Frontal cortex (tissue), 4 donors: ENCODE measurements at places on chromosomes 5 and 9.

- no peak for DNase-seq
Observed at GRCh38 chr9:68507130-68507805, 33.4 kb downstream of the TMEM252 start.

- DNase-seq: no peak
Observed at GRCh38 chr5:1542781-1543180, 19.0 kb upstream of the LPCAT1 start.

- DNase-seq: no peak
Observed at GRCh38 chr5:96634881-96635280, 27.3 kb upstream of the CAST start.

DNA sequence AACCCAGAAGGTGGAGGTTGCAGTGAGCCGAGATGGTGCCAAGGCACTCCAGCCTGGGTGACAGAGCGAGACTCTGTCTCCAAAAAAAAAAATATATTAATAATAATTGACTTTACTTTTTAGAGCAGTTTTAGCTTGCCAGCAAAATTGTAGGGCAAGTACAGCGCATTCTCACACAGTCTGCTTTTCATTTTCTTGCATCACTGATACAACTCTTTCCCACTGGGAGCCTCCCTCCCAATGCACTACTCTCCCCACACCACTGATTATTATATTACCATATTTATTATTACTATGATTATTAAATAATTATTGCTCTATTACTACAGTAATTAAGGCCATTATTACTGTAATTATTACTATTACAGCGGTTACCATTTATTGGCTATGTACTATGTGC is 212.8 kb downstream of the GNA14 start:
- DNase-seq: no peak

DNA sequence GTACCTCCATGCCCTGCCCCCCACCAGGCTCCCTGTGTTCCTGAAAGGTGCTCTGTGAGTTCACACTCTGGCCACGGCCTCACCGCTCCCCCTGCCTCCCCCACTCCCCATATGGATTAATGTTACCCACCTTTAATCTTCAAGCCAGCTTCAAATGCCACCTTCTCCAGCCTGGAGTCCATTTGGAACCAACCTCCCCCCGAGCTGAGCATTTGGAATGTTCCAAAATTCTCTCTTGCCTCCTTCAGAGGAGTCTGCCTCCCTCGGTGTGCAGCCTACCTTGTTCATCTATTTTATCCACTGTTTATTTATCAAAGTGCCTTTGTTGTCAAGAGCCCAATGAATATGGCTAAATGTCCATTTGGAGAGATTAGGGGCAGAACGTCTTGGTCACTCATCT is 4.3 kb downstream of the GOLGA2 start:
- no peak for DNase-seq

GRCh38 chr9:129462360-129462759 is 158.5 kb downstream of the C9orf50 start:
- DNase-seq: no peak

GRCh38 chr5:85538362-85538761 is 1079.4 kb upstream of the COX7C start:
- no peak for DNase-seq

- DNase-seq: no peak
Observed at GRCh38 chr5:128522336-128522735, 15.7 kb downstream of the FBN2 start.

DNA sequence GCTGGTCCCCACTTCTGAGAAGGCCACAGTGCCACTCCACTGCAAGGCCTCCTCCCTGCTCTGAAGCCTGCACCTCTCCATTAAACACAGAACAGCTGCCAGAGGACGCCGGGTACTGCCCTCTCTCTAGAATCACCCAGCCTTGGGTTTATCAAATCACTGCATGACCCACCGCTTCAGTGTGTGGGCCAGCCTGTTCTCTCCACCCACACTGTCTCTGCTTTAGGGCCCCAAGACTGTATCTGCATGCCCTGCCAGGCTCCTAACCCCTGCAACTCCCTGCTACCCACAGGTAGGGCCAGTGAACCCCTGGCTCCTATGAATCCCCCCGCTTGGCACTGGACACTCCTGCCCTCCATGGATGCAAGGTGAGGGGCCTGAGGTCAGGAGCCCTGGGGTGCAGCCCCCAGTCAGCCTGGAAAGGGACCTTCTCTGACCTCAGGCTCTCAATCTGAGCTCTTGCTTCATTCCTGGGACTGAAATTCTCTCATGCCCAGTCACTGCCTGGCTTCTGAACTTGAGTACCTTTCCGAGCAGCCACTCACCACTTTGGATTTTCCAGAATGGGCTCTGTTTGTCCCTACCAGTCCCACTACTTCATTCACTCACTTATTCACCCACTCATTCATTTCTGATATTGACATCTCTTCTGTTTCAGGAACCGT is 206.3 kb downstream of the GABBR2 start:
- DNase-seq: no peak

DNA sequence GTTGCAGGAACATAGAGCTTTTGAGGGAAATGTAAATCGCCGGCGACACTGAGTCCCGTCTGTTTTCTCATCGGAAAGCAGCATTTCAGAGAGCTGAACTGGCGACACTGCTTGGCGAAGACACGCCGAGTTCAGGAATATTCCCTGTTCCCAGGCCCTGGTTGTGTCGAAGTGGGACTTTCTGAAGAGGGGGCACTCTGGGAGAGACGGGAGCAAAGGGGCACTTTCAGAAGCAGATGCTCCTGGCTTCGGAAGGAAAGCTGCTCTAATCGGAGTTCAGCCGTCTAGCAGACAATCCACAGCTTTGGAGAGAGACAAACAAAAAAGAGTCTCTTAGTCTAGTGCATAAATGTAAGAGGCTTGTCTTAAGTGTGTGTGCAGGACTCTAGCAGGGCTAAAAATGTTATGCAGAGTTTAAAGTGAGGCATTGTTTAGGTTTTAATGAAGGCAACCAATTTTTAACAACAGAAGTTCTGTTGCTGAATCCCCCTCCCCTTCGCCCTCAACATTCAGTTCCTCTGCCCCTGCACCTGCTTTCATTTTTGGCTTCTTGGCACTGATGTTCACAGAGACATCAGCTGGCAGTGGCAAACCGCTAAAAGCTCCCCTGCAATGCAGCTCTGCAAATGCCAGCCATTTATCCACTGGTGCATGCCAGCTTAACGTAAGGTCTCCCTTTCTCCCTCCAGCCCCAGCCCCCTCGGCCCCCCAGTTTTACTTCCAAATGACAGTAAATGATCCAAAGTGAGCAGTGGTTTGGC is 289.5 kb upstream of the MPDZ start:
- no peak for DNase-seq

GRCh38 chr5:1039210-1039548 is 30.6 kb downstream of the NKD2 start:
- no peak for DNase-seq

GRCh38 chr9:120668399-120668798 is 45.9 kb downstream of the MEGF9 start:
- no peak for DNase-seq

DNA sequence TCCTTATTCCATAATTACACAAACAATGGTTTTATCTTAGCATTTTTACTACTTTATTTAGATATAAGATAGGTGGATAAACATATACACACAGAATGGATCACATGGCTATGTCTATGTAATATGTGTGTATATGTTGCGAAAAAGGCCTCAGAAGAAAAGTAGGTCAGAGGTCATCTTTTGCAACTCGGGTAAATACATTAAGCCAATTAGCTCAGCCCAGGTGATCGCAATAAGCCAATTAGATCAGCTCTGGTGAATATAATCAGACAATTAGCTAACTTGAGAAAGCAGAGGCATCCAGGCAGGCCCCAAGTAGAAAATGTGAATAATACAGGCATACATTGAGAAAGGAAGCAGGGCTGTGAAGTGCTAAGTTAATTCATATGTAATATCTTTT is 24.3 kb downstream of the SLCO4C1 start:
- no peak for DNase-seq

DNA sequence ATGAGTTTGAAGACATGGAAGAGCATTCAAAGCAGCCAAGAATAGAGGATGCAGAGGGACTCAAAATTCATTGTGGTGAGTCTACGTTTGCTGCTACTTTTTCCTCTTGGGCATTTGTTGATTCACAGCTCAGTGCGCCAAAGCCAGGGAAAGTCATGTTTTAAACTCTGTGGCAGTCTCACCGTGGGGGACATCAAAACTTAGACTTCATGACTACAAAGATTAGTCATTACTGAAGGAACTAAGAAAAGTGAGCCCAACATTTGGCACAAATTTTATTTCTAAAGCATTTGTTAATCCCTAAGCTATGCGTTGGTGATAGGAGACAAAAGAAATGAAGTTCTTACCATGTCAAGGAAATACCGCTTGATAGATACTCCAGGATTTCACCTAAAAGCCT is 73.7 kb upstream of the MTAP start:
- DNase-seq: no peak

DNA sequence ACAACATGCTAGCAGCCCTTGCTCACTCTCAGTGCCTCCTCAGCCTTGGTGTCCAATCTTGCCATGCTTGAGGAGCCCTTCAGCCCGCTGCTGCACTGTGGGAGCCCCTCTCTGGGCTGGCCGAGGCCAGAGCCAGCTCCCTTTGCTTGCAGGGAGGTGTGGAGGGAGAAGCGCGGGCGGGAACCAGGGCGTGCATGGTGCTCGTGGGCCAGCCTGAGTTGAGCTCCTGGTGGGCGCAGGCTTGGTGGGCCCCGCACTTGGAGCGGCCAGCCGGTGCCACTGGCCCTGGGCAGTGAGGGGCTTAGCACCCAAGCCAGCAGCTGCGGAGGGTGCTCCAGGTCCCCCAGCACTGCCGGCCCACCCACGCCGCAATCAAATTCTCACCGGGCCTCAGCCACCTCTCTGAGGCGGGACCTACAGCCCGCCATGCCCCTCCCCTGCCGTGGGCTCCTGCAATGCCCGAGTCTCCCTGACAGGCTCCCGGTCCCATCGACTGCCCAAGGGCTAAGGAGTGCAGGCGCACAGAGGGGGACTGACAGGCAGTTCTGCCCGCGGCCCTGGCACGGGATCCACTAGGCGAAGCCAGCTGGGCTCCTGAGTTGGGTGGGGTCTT is 333.5 kb downstream of the KCNN2 start:
- DNase-seq: no peak

GRCh38 chr9:121976751-121977150 is 116.4 kb downstream of the TTLL11 start:
- DNase-seq: no peak
